Endothelial cell of umbilical vein (primary cell): ENCODE measurements at places on chromosomes 5 and 9. TPM values are rescaled to one million over a fixed set of nuclear protein-coding genes. Genes with fewer than 3 reads are reported as not detected.

DNA sequence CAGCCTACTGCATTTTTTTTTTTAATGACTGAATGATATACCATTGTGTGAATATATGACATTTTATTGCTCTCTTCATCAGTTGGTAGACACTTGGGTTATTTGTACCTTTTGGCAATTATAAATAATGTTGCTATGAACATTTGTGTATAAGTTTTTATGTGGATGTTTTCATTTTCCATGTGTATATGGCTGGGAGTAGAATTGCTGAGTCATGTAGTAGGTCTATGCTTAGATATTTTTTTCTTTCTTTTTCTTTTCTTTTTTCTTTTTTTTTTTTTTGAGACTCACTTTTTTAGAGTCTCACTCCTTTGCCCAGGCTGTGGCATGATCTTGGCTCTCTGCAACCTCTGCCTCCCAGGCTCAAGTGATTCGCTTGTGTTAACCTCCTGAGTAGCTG lies 32.9 kb upstream of the FAM120AOS start:
- H3K4me1 ChIP-seq = peaks cover 12% of the 10 kb centered on the region
- DNase-seq = no peak
- no peaks in the 10 kb centered on the region for H3K27me3 ChIP-seq
- no peak overlapping the region for H3K27ac ChIP-seq
- H3K36me3 ChIP-seq = no peaks in the 10 kb centered on the region
- H3K4me3 ChIP-seq = no peak overlapping the region

Gene TNFSF15
- 13.6 and 14.3 TPM in 2 replicates for total RNA-seq

GRCh38 chr5:108876451-108876850 lies 128.8 kb downstream of the FER start:
- H3K36me3 ChIP-seq = no peaks in the 10 kb centered on the region
- H3K27me3 ChIP-seq = no peaks in the 10 kb centered on the region
- no peak overlapping the region for H3K4me3 ChIP-seq
- DNase-seq = no peak
- no peak overlapping the region for H3K27ac ChIP-seq

GRCh38 chr9:131391020-131391419 lies 2.9 kb upstream of the PRRC2B start:
- H3K4me1 ChIP-seq = peaks cover 13% of the 10 kb centered on the region
- no peak overlapping the region for H3K4me3 ChIP-seq
- no peak overlapping the region for H3K27ac ChIP-seq
- no peaks in the 10 kb centered on the region for H3K27me3 ChIP-seq
- no peaks in the 10 kb centered on the region for H3K36me3 ChIP-seq
- DNase-seq = no peak

- peaks cover 19% of the 10 kb centered on the region for H3K27me3 ChIP-seq
- no peak overlapping the region for H3K4me3 ChIP-seq
- H3K4me1 ChIP-seq = peaks cover 23% of the 10 kb centered on the region
- H3K36me3 ChIP-seq = no peaks in the 10 kb centered on the region
Observed at GRCh38 chr9:3875361-3876132, 349.7 kb upstream of the RFX3 start.

- no peaks in the 10 kb centered on the region for H3K36me3 ChIP-seq
- H3K4me3 ChIP-seq = no peak overlapping the region
- no peak for DNase-seq
- H3K27ac ChIP-seq = no peak overlapping the region
Observed at GRCh38 chr9:111516061-111516465, 8.9 kb upstream of the ZNF483 start.

DNA sequence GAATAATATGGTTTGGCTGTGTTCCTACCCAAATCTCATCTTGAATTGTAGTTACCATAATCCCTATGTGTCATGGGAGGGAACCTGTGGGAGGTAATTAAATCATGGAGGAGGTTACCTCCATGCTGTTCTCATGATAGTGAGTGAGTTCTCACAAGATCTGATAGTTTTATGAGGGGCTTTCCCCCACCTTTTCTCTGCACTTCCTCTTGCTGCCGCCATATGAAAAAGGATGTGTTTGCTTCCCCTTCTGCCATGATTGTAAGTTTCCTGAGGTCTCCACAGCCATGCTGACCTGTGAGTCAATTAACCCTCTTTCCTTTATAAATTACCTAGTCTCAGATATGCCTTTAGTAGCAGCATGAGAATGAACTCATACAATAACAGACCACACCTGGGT lies 63.7 kb upstream of the PRR16 start:
- DNase-seq = peak; percentile 18
- H3K4me1 ChIP-seq = peaks cover 8% of the 10 kb centered on the region
- H3K4me3 ChIP-seq = no peak overlapping the region
- no peak overlapping the region for H3K27ac ChIP-seq
- no peaks in the 10 kb centered on the region for H3K27me3 ChIP-seq
- no peaks in the 10 kb centered on the region for H3K36me3 ChIP-seq

Gene F12
- 1.00 and 1.4 TPM in 2 replicates for total RNA-seq

Gene SOX30
- not detected in 2 replicates for total RNA-seq

Gene PRRX2
- 0.32 and 0.77 TPM in 2 replicates for total RNA-seq

DNA sequence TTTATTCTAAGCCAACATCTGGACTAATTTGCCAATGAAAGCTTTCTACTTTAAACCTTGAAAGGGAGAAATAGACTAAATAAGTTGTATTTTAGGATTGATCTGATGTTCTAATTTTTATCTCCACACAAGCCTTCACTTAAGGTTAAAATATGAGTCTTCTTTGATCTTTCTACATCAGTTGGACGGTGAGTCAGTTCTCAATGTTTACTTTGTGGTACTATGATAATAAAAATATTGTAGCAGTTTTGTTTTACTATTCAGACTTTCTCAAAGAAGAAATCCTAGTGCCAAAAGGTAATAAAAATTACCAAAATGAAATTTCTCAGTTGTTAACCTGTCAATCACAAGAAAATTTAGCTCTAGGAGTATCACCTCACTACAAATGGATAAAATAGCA lies 203.5 kb upstream of the RGMB start:
- H3K27ac ChIP-seq = no peak overlapping the region
- DNase-seq = peak; percentile 52
- no peaks in the 10 kb centered on the region for H3K27me3 ChIP-seq
- peaks cover 2% of the 10 kb centered on the region for H3K4me1 ChIP-seq
- H3K4me3 ChIP-seq = no peak overlapping the region
- H3K36me3 ChIP-seq = no peaks in the 10 kb centered on the region

Gene NMUR2
- not detected in 2 replicates for total RNA-seq

- no peaks in the 10 kb centered on the region for H3K27me3 ChIP-seq
- no peaks in the 10 kb centered on the region for H3K36me3 ChIP-seq
- no peaks in the 10 kb centered on the region for H3K4me1 ChIP-seq
- no peak overlapping the region for H3K27ac ChIP-seq
- DNase-seq = no peak
Observed at GRCh38 chr5:18653216-18653752, 1019.0 kb downstream of the TAF11L14 start.

- no peak for DNase-seq
- H3K4me3 ChIP-seq = no peak overlapping the region
- H3K27ac ChIP-seq = no peak overlapping the region
- H3K27me3 ChIP-seq = no peaks in the 10 kb centered on the region
Observed at GRCh38 chr5:10391130-10391529, 37.6 kb downstream of the MARCHF6 start.

- no peaks in the 10 kb centered on the region for H3K27me3 ChIP-seq
- H3K36me3 ChIP-seq = no peaks in the 10 kb centered on the region
- H3K4me1 ChIP-seq = peaks cover 16% of the 10 kb centered on the region
Observed at GRCh38 chr5:13987843-13988464, 43.5 kb upstream of the DNAH5 start.

Gene SLCO6A1
- total RNA-seq = not detected in 2 replicates

GRCh38 chr5:37926732-37927131 lies 86.9 kb upstream of the GDNF start:
- H3K4me3 ChIP-seq = no peak overlapping the region
- no peaks in the 10 kb centered on the region for H3K27me3 ChIP-seq
- H3K36me3 ChIP-seq = no peaks in the 10 kb centered on the region
- DNase-seq = no peak
- no peaks in the 10 kb centered on the region for H3K4me1 ChIP-seq
- H3K27ac ChIP-seq = no peak overlapping the region

- H3K4me1 ChIP-seq = no peaks in the 10 kb centered on the region
- peaks cover 4% of the 10 kb centered on the region for H3K36me3 ChIP-seq
- DNase-seq = no peak
Observed at GRCh38 chr9:32991897-32992594, 9.4 kb downstream of the APTX start.

DNA sequence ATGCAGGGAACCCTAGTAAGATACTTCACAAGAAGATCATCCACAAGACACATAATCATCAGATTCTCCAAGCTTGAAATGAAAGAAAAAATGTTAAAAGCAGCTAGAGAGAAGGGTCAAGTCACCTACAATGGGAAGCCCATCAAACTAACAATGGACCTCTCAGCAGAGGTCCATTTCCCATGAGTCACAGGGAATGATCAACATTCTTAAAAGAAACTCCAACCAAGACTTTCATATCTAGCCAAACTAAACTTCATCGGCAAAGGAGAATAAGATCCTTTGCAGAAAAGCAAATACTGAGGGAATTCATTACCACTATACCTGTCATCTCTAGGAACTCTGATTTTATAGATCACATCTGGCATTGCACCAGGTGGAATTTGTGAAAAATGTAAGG lies 52.9 kb upstream of the SPATA31E1 start:
- no peak overlapping the region for H3K27ac ChIP-seq
- H3K4me3 ChIP-seq = no peak overlapping the region
- no peaks in the 10 kb centered on the region for H3K4me1 ChIP-seq
- no peak for DNase-seq
- H3K36me3 ChIP-seq = no peaks in the 10 kb centered on the region

- no peak overlapping the region for H3K4me3 ChIP-seq
- no peaks in the 10 kb centered on the region for H3K4me1 ChIP-seq
- H3K36me3 ChIP-seq = no peaks in the 10 kb centered on the region
Observed at GRCh38 chr5:55033568-55033967, 9.5 kb downstream of the GZMK start.

GRCh38 chr9:122265149-122265915 lies 650 bp downstream of the MRRF start:
- H3K27me3 ChIP-seq = no peaks in the 10 kb centered on the region
- H3K4me1 ChIP-seq = peaks cover 26% of the 10 kb centered on the region
- DNase-seq = peak; percentile 36
- peaks cover 4% of the 10 kb centered on the region for H3K36me3 ChIP-seq
- H3K4me3 ChIP-seq = peak overlapping the region; percentile 88
- H3K27ac ChIP-seq = peak overlapping the region; percentile 68

DNA sequence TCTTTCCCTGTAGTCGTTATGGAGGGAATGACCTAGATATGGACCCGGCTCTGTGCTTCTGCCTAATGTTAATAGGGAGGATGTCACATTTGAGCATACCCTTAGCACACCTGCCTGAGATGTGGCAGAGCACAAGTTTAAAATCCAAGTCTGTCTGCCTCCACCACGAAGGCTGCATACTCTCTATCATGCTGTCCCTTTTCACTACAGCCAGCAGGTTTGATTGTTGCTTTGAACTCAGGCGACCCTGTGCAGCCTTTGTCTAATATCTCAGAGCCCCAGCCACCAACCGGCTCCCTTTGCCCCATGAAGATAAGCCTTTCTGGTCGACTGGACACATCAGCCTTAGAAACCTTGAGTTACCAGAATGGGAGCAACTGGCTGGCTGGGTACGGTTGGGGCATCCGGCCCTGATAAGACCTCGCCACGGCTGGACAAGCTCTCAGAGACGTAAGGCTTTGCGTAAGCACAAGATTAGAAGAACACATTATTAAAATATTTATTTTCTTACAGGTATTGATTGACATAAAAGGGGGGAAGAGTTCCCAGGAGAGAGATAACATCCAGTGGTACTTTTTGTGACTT lies 222.0 kb upstream of the TRIM32 start:
- H3K4me3 ChIP-seq = no peak overlapping the region
- H3K27ac ChIP-seq = no peak overlapping the region
- no peak for DNase-seq
- H3K27me3 ChIP-seq = no peaks in the 10 kb centered on the region

- H3K4me1 ChIP-seq = no peaks in the 10 kb centered on the region
- H3K36me3 ChIP-seq = no peaks in the 10 kb centered on the region
- no peak for DNase-seq
- H3K27me3 ChIP-seq = no peaks in the 10 kb centered on the region
- no peak overlapping the region for H3K27ac ChIP-seq
Observed at GRCh38 chr9:75282047-75282446, 193.7 kb downstream of the OSTF1 start.

- peak; percentile 73 for DNase-seq
- H3K4me1 ChIP-seq = peaks cover 15% of the 10 kb centered on the region
- no peaks in the 10 kb centered on the region for H3K36me3 ChIP-seq
- no peaks in the 10 kb centered on the region for H3K27me3 ChIP-seq
- H3K27ac ChIP-seq = no peak overlapping the region
Observed at GRCh38 chr5:173913686-173914321, 25.7 kb downstream of the CPEB4 start.

- no peak overlapping the region for H3K27ac ChIP-seq
- no peaks in the 10 kb centered on the region for H3K4me1 ChIP-seq
- DNase-seq = no peak
Observed at GRCh38 chr5:2575292-2575691, 176.2 kb downstream of the IRX2 start.

Gene PCDHGB3
- total RNA-seq = 1.7 and 2.0 TPM in 2 replicates

- H3K4me1 ChIP-seq = peaks cover 49% of the 10 kb centered on the region
- DNase-seq = no peak
- H3K27me3 ChIP-seq = no peaks in the 10 kb centered on the region
- H3K36me3 ChIP-seq = no peaks in the 10 kb centered on the region
- H3K27ac ChIP-seq = no peak overlapping the region
Observed at GRCh38 chr5:74122979-74123590, 497.1 kb downstream of the ARHGEF28 start.

Gene IQGAP2
- total RNA-seq = 4.7 and 5.7 TPM in 2 replicates

GRCh38 chr5:29780401-29780800 lies 1413.1 kb upstream of the CDH6 start:
- no peak overlapping the region for H3K27ac ChIP-seq
- DNase-seq = no peak
- no peak overlapping the region for H3K4me3 ChIP-seq
- H3K36me3 ChIP-seq = no peaks in the 10 kb centered on the region
- H3K4me1 ChIP-seq = no peaks in the 10 kb centered on the region

- no peak overlapping the region for H3K27ac ChIP-seq
- no peaks in the 10 kb centered on the region for H3K36me3 ChIP-seq
- DNase-seq = peak; percentile 45
- H3K4me1 ChIP-seq = no peaks in the 10 kb centered on the region
Observed at GRCh38 chr5:148746826-148747535, 79.4 kb upstream of the ADRB2 start.

GRCh38 chr9:74293479-74293878 lies 203.7 kb upstream of the RORB start:
- no peak overlapping the region for H3K4me3 ChIP-seq
- no peak for DNase-seq
- no peak overlapping the region for H3K27ac ChIP-seq
